ENCODE measurements at places on chromosomes 12 and 14.

- DNase-seq = no peak
Measured at GRCh38 chr12:11725686-11726085, 76.2 kb downstream of the ETV6 start.

GRCh38 chr14:58082491-58083098 lies 69.4 kb downstream of the ARMH4 start:
- no peak for DNase-seq

DNA sequence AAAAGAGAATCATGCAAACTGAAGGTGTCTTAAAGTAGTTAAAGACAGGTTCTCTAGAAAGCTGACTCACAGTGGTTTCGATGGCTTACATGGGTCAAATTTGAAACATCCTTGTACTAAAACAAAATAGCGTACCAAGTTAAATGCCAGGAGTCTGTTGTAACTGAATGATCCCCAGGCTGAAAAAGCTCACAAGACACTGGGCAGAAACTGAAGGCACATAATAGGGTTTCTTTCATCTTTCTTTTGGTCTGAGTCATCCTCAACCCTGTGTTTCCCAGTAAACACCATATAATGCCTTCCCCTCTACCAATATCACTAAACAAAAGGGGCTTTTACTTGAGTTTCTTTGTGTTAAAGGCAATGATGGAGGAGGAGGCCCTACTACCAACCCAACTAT lies 12.8 kb downstream of the ZFYVE1 start:
- no peak for DNase-seq

DNA sequence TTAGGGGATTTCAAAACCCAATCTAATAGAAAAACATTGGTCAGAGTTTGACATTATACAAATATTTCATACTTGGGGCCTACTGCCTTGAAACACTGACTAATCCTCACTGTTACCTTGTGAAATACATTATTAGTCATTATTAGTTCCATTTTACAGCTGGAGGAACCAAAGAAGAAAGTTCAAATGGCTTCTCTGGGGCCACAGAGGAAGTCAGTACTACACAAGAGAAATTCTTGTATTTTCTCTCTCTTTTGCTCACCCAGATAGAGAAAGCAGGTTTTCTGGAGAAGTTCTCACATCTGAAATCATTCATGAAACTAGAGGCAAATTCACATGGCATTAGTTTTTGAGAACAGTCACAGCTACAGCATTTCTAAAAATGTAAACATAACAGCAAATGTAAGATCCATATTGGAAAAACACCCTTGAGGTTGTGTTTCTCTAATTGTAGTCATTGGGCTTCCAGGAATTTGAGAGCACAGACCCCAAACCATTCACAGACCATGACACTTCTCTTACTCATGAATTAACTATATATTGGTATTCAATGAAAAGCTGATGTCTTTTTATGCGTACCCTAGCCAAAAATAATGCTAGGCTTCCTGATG lies 83.0 kb downstream of the LLPH start:
- DNase-seq = no peak

DNA sequence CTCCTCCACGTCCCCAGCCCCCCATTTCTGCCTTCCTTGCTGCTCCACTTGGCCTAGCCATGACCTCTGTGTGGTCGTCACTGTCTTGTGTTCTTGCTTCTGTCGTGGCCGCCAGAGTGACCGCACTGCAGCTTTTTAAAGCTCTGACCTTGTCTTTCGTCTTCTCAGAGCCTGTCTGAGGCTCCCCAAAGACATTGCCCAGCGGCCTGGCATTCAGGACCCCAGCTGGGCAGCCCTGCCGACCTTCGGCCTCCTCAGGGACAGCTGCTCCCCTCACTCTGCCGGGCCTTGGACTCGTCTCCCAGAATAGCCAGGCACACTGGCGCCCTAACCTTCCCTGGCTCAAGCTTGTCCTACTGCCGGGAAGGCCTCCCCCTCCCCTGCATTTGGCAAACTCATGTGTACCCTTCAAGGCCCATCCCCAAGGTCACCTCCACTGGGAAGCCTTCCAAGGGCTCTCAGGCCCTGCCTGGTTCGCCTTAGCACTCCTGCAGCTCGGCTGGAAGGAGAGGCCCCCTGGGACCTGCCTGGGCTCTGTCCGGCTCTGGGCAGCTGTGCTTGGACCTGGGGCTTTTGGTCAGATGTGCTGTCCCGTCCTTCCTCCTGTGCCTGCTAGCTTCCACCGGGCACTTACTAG lies 15.7 kb upstream of the DLK1 start:
- DNase-seq = no peak

GRCh38 chr12:25017336-25017735 lies 68.4 kb upstream of the BCAT1 start:
- no peak for DNase-seq

- DNase-seq = no peak
Measured at GRCh38 chr12:97375310-97375709, 87.3 kb upstream of the RMST start.

DNA sequence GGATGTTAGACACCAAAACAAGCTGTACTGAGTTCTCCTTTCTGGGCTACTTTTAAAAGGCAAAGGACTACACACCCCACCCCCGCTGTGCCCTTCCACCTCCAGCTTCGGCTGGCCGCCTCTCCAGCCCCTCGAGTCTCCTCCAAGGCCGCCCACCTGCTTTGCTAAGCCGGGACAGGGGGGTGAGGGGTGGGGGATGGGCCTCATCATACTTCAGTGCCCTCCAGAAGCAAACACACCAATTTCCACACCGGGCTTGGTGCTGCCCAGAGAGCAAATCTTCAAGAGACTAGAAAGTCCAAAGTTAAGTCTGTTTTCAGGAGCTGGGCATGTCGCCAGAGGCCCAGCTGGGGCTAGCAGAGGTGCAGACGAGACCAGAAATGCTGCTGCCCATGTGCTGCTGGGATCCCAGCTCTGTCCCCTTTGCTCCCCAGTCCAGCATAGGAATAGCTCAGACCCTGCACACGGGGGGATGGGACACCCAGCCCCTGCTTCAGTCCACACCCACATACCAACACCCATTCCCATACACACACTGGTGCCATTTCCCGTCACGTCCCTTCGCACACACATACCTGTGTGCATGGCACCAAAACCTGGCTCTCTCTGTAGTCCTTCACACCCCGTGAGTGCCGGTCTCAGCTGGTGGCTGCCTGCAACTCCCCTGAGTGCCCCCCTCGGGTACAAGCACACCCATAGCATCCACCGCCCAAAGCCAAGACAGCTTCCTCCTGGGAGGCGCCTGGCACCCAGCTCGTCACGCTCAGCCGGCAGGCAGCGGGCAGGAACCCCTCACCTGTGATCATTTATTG lies 1.0 kb downstream of the SLC6A12 start:
- DNase-seq = no peak

DNA sequence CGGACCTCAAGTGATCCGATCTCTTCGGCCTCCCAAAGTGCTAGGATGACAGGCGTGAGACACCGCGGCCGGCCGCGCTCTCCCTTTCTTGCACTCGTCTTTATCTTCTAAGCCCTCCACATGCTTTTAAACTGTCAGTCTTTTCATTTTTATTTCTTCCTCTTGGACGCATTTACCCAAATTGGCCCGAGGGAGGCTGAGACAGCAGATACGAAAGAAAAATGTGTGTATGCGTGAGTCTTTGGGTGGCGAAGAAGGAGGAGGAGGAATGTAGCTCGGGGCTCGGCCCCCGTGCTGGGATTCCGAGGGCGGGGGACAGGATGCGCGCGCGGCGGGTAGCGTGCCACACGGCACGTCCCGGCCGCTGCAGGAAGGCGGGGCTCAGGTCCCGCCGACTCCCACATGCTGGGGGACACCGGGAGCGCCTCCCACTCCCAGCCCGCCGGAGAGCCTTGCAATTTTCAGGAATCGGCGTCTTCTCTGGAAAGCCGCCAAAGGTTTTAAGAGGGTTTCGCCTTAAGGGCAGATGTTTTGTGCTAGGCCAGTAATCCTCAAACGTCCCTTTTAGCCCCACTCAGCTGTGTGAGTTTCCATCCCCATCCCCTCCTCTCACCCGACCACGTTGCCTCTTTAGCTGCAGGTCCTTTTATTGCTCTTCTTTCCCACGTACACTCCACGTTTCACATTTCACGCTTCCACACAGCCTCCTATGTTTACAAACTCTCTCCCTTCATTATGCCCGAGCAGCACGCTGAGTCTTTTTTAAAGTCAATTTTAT lies 34.7 kb upstream of the SLC2A3 start:
- DNase-seq = peak; percentile 84

GRCh38 chr14:72318648-72319047 lies 386.4 kb downstream of the RGS6 start:
- no peak for DNase-seq

- no peak for DNase-seq
Measured at GRCh38 chr14:92581966-92582566, 68.5 kb downstream of the RIN3 start.
